ENCODE measurements at places on chromosomes 5 and 9.

DNA sequence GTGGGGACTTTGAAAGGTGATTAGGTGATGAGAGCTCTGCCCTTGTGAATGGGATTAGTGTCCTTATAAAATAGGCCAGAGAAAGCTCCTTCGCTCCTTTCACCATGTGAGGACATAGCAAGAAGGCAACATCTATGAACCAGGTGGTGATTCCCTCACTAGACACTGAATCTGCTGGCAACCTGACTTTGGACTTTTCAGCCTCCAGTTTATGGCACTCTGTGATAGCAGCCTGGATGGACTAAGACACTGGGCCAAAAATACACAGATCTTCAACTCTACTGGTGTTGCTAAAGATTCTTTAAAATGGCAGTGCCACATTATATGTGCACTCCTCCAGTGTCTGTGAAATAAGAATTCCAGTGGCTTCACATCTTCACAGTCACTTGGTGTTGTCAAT is 41.2 kb upstream of the COL15A1 start:
- no peak for DNase-seq

GRCh38 chr5:68680366-68680765 is 413.4 kb upstream of the SLC30A5 start:
- no peak for DNase-seq

GRCh38 chr9:116152390-116152789 is 1.2 kb upstream of the PAPPA start:
- no peak for DNase-seq

GRCh38 chr5:31995006-31995405 is 179.1 kb downstream of the GOLPH3 start:
- DNase-seq = no peak

DNA sequence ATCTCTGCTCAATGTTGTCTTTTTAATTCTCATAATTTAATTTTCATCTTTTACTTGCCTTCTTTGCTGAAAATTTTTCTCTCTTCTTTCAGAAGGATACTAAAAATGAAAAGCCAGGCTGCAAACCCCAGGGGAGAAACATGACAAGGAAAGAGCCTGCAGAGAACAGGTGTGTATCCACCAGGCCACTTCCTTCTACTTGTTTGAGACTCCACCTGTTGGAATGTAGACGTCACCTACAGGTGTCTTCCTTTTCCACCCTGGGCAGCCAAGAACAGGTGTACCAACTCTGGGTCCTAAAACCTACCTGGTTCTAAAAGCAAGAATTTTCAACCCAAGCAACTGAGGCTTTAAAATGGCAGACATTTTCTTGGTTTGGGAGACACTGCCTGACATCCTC is 166.8 kb downstream of the ATP10B start:
- DNase-seq = no peak

GRCh38 chr5:1759378-1759970 is 40.2 kb downstream of the MRPL36 start:
- DNase-seq = no peak

DNA sequence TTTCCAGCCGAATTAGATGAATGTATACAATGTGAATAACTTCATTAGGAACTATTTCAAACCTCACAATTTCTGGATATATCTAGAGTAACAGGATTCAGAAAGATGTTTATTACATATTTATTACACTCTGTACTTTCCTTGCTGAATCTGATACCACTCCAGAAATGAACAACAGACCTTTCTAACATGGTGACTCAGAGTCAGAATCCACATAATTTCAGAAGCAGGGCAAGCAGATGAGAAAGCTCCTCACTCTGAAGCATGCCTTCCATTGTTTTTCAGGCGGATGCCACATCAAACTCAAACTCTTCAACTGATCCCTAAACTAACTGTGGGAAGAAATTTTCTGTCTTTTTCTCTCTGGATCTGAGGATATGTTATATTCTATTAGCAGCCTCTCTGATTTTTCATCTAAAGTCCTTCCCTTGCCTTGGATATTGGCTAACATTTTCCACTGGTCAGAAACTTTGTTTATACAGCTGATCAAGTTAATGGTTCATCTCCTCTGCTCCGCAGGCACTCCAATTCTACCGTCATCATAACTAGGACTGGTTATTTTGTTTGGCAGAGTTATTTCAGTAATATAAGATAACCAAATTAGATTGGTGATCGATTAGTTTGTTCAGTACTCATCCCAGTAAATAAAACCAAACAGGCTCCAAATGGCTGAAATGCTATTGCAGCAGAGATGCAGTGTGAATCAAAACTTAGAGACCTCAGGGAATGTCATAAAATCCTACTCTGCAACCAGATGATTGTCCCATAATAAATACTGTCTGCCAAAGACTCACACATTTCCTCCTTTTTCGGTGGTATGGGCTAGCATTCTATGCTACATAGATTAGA is 556.0 kb downstream of the EBF1 start:
- DNase-seq = no peak

DNA sequence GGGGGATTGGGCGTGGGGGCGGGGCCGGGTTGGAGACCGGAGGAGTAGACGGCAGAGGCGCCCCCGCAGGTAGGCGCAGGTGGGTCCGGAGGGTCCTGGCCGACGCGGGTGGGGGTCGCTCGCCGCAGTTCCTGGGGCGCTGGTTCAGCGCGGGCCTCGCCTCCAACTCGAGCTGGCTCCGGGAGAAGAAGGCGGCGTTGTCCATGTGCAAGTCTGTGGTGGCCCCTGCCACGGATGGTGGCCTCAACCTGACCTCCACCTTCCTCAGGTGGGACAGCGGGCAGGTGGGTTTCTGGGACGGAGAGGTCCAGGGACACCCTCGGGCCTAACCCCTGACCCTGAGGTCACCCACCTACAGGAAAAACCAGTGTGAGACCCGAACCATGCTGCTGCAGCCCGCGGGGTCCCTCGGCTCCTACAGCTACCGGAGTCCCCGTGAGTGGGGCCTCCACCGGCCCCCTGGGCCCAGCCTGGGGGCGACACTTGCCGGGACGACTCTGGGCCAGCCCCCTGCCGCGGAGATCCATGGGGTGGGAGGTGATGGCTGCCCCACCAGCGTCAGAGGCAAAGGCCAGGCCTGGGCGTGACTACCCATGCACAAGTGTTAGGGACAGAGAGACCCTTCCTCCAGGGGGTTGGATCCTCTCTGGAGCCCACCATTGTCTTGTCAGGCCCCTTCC is 1.7 kb downstream of the PTGDS start:
- DNase-seq = no peak

- DNase-seq = no peak
Measured at GRCh38 chr9:4547016-4547415, 56.7 kb downstream of the SLC1A1 start.
